ENCODE measurements at places on chromosomes 5 and 9. TPM values are rescaled to one million over a fixed set of nuclear protein-coding genes. Genes with fewer than 3 reads are reported as not detected.

The CFAP90 gene
- polyA plus RNA-seq, result not detected

The C5orf52 gene
- not detected for polyA plus RNA-seq

The CEL gene
- polyA plus RNA-seq, result not detected

The SMIM33 gene
- polyA plus RNA-seq, result not detected

The PCDHA1 gene
- not detected for polyA plus RNA-seq

The KIAA0825 gene
- polyA plus RNA-seq, result 0.84 TPM

The AQP7 gene
- not detected for polyA plus RNA-seq

The C1QTNF2 gene
- polyA plus RNA-seq, result not detected

The AGXT2 gene
- polyA plus RNA-seq, result not detected

The TMEM171 gene
- polyA plus RNA-seq, result not detected

The ADAMTS2 gene
- polyA plus RNA-seq, result not detected

The LRRC26 gene
- not detected for polyA plus RNA-seq

The TAF1L gene
- polyA plus RNA-seq, result not detected

The PCDHB9 gene
- 0.31 TPM for polyA plus RNA-seq
